ENCODE measurements at places on chromosomes 2 and 18.
A peak's percentile ranks its signal among the peaks of the same experiment; 100 is the strongest.

DNA sequence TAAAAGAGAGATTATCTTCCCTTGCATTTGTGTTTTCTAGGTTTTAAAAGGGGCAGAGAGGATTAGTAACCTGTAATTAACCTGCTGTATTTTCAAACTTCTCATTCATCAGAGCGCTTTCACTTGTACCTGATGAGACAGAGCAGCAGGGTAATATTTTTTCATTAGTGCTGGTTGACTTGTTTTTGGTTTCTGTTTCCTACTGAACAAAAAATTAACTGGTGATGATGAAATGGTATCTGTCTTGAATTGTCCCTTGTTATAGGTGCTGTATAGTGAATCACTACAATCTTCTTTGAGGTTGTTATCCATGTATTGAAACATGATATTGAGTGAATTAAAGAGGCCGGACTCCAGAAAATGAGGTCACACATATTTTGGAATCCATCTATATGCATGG is 37.9 kb downstream of the CDH20 start:
- DNase-seq = no peak

DNA sequence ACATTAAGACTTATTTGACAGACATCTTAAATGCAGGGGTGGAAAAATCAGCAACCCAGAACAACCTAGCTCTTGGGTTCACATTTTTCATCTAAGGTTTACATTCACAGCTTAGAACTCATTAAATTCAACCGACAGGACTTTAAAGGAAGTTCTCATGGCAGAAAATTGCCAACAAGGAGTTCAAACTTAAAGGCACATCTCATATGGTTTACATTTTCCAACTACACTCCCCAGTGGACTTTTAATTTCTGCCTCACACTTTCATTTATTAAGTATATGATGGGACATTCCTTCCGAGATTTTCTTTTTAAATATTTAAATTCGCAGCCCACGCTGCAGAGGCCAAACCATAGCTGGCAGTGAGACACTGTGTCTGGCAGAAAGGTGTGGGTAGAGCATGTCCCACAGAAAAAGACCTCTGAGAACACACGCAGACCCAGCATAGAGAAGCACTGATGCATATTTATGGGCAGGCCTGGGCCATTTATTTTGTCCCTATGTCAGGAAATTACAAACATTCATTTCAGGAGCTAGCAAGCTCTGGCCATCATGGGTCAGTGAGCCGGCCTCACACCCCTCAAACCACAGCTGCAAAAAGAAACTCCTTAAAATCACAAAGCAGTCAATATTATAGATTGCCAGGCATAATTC is 46.3 kb downstream of the STK39 start:
- DNase-seq = no peak

DNA sequence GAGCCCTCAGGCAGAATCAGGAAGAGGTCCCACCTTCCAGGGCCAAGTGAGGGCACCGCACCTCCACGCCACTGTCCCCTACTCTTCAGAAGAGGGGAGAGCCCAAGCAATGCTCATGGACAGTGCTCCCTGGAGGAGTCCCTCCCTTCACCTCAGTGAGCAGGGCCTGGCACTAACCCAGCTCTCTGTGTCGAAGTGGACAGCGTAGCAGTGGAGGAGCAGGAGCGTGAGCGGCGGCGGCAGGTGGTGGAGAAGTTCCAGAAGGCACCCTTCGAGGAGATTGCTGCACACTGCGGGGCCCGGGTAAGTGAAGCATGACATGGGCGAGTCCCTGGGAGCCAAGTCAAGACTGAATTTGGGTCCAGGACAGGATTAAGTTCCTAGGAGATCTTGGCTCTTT is 16.7 kb downstream of the POMC start:
- no peak for DNase-seq

DNA sequence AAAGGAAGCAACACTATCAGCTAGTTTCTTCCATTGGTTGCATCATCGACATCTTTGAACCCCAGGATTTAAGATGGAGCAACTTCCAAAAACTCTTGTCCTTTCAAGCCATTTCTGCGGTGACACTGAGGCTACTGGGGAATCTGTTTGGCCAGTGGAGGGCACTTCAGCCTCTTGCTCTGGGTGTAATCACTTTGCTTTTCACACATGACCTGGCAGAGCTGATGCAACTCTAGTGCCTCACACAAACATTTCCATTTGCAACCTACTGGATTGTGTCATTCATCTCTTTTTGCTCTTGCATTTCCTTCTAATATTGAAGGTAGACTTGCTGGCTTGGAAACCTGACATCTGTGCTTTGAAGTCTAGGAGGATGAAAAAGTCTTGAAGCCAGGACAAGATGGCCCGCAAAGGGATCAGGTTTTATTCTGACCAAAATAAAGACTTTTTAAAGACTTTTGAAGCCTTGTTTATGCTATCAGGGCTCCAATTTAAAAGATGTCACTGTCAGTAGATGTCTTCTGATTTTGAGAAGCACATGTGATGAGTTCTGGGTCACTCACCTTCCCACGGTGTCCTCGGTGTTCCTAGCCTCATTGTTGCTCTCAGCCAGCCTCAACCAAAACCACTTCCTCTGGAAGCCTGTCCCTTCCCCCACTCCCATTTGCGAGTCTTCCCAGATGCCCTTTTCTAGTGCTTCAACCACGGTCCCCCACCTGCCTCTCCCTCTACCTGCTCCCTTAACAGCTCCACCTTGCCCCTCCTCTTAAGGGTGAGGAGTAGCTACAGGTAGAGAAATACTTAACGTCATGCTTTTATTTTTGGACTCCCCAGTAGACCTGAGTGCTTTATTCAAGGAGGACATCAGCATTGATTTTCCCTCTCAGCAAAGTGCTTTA is 69.7 kb upstream of the KCNE4 start:
- DNase-seq = no peak

GRCh38 chr2:143802871-143803650 is 673.8 kb downstream of the ARHGAP15 start:
- no peak for DNase-seq

GRCh38 chr2:185393091-185393490 is 345.5 kb upstream of the FSIP2 start:
- no peak for DNase-seq

DNA sequence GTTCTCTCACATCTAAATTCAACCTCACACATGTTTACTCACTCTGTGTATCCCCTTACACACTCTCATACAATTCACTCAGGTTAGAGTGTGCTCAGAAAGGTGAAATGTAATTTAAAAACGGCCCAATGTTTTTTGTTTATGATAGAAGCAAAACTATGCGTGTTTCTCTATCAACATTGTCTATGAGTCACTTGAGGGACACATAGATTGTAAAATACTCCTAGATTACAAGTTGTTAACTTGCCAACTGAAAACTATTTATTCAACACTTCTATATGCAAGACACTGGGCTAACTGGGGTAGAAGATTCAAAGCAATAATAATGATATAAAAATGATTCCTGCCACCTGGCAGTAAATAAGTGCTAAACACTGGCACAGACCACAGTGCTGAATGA is 24.6 kb downstream of the CCDC195 start:
- DNase-seq = no peak

- peak; percentile 0 for DNase-seq
These were observed 98.7 kb downstream of the TCF4 start for GRCh38 chr18:55489034-55489986.

GRCh38 chr2:89833780-89834117 is 1142.3 kb downstream of the RPIA start:
- DNase-seq = no peak

DNA sequence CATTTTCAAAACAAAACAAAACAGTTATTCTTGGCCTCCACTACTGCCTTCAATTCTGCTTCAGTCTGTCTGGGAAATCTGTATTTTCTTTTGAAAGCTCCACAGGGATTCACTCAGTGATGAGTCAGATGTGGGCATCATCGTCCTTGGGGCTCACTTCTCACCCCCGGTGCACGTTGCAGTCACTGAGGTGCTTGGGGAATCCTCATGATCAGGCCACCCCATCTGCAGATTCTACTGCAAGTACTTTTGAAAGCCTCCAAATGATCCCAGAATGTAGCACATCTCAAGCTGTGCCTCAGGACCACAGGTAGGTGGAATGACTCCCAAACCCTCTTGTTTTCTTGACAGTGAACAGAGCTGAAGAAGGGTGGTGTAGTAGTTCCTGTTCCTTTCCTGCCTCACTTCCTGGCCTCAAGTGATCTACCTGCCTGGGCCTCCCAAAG is 34.3 kb downstream of the LPIN2 start:
- DNase-seq = no peak

DNA sequence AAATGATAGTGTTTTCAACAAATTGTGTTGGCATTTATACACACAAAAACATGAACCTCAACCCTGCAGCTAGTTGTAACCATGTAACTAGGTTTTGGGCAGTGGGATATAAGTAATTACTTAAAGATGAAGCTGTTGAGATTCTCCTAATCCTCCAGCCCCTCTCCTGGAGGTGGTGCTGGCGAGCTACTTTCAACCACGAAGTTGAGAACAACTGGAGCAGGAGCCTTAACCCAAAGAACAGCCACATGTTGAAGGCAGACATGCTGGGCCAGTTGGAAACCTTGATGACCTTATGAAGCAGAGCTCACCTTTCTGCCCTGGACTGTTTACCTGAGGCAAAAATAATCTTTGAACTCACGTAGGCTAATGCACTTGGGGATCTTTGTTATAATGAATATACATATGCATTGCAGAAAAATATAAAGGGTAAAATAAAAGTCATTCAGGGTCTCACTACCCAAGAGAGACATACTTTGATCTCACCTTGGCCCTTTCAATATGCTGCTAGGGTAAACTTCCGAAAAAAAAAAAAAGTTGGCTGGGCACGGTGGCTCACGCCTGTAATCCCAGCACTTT is 89.6 kb upstream of the NPAS2 start:
- DNase-seq = peak; percentile 27

- DNase-seq = no peak
These were observed 25.7 kb upstream of the COX7A2L start for GRCh38 chr2:42386682-42387081.

DNA sequence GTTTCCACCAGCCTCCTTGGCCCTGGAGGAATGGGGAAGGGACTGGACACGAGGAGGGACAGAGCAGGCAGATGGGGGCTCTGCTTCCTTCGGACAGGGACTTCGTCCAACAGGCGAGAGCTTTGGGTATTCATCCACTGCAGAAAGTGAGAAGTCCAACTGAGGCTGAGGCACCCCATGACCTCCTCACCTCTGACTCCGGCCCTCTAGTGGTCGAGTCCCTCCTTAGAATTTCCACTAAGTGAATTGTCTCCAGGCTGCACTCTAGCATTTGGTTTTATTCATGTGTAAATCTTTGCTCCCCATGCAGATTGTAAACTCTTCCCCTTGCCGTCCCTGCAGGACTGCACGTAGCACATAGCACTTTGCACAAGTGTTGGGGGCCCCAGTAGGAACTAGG is 75.6 kb downstream of the TMEM247 start:
- no peak for DNase-seq

GRCh38 chr2:101559551-101559950 is 84.6 kb upstream of the RFX8 start:
- no peak for DNase-seq

GRCh38 chr2:86037141-86037794 is 68.4 kb downstream of the POLR1A start:
- no peak for DNase-seq

GRCh38 chr2:72993147-72993932 is 76.0 kb downstream of the EMX1 start:
- DNase-seq = no peak

DNA sequence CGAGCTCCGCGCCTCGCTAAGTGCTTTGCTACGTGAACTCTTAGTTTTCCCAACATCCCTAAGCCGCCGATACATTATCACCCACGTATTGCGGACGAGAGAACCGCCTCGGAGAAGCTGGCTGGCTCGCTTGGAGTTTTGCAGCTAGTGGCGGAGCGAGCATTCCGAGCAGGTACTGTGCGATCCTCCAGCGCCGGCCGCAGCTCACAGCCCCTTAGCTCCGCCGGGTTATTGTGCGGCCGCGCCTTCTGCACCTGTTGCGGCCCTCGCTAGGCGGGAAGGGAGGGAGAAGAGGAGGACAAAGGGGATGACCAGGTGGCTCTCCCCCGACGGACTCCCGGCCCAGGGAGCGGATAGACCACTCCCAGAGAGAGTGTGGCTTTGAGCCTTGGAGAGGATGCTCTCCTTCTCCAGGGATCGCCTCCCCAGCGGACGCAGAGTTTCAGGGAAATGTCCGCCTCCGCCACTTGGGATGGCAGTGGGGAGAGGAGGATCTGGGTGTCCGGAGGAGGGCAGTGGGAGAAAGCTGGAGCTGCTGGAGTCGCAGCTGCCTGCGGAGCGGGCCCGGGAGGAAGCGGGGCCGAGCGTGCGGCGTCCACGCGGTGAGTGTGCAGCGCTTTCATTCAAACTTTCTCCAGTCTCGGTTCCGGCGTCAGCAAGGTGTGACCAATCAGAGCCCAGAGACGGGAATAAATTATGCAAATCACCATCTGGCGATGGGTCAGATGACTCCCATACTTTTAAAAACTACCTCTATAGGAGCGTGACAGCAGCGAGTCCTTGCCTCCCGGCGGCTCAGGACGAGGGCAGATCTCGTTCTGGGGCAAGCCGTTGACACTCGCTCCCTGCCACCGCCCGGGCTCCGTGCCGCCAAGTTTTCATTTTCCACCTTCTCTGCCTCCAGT is at the start of gene LIPG:
Gene LIPG, plus strand, starts transcription at position 769 of the 905 bp plus-strand sequence. CDS start 252 bp downstream, outside the sequence.
- DNase-seq = no peak

DNA sequence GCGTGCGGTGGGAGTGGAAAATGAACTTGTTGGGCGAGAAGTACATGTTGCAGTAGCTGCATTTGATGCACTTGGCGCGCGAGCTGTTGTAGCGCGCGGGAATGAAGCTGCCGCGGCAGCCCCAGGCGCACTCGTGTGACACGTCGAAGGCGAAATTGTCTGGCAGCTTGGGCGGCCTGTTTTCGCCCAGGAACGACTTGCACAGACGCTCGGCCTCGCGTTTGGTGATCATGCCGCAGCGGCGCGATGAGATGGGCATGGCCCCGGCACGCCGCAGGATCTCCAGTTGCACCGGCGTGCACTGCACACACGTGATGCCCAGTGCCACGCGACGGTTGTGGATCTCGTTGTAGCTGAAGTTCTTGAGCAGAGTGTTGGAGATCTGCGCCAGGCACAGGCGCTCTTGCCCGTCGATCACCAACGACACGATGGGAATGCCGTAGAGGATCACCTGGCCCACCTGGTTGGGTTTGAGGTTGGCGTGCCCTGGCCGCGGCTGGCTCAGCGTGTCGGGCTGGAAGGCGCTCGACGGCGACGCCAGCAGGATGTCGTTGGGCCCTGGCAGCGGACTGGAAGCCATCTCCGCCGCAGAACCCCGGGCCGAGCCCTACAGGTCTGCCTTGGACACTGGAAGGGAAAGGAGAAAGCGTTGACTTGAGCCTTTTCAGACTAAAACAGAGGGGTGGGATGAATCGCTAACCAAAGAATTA is 2.7 kb downstream of the SKOR2 start:
- no peak for DNase-seq

DNA sequence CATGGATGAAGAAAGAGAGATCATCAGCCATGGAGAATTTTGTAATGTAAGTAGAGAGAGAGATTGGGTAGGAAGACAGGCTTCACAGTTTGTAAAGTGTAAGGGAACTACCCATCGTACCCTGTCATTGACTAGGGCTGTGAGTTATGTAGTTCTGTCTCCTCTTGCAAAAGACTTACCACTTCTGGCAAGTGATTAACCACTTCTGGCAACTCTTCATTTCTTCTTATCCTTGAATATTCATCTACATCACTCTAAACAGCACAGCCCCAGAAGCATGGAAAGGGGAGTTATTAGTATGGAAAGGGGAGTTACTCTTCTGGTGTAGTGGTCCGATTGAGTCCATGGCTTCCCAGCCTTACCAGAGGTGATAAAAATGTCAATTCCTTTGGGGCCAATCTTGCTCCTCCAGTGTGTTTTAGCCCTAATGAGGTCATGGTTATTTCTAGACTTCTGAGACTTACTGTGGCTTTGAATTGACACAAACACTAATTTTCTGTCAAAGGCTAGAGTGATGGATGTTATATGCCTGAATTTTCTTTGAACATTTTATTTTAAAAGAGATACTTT is 52.0 kb downstream of the STAT1 start:
- DNase-seq = no peak
